ENCODE measurements at places on chromosomes 6 and 20. TPM values are rescaled to one million over a fixed set of nuclear protein-coding genes. Genes with fewer than 3 reads are reported as not detected.

ZBP1 gene
- total RNA-seq: not detected

DNA sequence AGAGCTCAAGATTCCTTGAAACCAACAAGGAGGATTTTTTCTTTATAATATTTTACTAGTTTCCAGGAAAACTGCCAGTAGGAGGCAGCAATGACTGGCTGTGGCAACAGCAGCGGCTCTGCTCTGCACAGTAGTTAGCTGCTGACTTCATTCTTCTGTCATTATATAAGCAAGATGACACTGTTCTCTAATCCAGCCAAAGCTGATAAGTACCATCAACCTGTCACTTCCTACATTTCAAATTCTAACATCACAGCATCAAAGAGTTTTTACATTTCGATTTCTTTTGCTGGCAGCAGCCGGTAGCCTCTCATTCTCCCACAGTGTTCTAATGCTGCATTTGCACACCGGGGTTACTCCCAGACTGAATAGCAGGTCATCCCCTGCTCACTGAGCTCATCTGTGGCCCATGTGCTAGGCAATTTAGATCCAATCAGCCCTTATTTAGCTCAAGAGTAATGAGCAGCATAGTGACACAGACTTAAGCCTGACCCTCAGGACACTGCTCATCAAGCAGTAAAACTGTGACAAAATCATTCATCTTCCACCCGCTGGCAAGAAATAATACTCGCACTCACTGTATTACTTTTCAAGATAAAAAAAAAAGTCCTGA lies 67.8 kb downstream of the MMS22L start:
- DNase-seq: no peak

DNA sequence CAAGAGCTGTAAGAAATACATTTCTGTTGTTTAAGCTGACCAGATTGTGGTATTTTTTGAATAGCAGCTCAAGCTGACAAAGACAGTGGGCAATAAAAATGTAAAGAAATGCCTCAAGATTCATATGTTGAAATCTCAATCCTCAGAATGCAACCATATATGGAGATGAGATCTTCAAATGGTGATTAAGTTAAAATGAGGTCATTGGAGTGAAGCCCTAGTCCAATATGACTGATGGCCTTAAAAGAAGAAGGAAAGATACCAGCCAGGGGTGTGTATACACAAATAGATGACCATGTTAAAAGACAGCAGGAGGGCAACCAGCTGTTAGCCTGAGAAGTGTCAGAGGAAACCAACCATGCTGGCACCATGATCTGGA lies 7.1 kb upstream of the DDO start:
- DNase-seq: no peak

- DNase-seq: no peak
Measured at GRCh38 chr6:79898076-79898475, 49.3 kb downstream of the ELOVL4 start.

DNA sequence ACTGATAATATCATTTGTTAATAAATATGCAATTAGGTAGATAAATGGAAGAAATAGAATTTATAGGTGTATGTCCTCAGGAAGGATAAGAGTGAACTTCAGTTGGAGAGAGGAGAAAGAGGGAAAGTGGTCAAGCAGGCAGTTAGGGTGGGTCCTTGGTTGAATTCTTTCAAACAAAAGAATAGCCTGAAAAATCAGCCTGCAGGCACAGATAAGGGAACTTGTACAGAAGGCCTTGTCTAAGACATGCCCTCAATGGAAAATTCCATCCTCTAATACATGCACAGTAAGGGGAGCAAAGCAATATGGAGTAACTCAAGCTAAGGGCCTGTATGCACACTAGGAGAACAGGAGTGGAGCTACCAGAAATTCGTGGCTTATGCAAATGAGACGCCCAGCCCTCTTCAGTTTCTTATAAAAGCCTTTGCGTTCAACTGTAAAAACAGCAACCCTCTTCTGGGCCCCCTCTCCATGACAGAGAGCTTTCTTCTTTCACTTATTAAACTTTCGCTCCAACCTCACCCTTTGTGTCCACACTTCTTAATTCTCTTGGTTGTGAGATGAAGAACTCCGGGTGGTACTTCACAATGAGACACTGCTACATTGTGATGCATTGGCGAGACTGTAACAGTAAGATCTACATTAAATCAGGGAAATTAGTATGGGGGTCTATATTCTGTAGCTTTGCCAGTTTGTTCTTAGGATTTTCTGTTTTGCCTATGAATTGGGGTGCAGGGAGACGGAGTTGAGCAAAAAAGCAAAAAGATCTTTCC lies 147.0 kb downstream of the HS3ST5 start:
- DNase-seq: no peak

All from osteocyte (in vitro differentiated cells).